ENCODE measurements at places on chromosomes 11 and 22.

DNA sequence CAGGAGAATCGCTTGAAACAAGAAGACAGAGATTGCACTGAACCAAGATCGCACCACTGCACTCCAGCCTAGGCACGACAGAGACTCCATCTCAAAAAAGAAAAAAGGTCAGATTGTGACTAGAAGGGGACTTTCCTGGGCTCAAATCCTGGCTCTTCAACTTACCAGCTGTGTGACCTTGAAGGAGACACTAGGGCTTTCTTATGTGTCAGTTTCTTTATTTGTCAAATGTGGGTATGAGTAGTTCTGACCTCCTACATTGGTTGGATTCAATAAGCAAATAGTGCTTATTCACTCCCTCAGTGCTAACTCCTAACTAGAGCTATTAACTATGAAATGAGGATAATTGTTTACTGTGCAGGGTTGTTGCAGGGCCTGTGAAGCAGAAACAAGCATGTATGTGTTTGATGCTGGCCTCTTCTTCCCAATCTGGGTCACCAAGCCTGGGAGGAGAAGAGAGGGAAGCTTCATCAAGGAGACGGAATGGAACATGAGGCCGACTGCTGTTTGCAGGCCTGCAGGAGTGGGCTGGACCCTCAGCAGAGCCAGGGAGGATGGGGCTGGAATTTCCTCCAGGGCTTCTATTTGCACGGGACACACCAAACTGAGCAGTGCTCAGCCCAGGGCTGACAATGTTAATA is 22.5 kb downstream of the RHOD start:
- DNase-seq: no peak

GRCh38 chr11:115168229-115168671 is 336.0 kb downstream of the CADM1 start:
- DNase-seq: no peak

DNA sequence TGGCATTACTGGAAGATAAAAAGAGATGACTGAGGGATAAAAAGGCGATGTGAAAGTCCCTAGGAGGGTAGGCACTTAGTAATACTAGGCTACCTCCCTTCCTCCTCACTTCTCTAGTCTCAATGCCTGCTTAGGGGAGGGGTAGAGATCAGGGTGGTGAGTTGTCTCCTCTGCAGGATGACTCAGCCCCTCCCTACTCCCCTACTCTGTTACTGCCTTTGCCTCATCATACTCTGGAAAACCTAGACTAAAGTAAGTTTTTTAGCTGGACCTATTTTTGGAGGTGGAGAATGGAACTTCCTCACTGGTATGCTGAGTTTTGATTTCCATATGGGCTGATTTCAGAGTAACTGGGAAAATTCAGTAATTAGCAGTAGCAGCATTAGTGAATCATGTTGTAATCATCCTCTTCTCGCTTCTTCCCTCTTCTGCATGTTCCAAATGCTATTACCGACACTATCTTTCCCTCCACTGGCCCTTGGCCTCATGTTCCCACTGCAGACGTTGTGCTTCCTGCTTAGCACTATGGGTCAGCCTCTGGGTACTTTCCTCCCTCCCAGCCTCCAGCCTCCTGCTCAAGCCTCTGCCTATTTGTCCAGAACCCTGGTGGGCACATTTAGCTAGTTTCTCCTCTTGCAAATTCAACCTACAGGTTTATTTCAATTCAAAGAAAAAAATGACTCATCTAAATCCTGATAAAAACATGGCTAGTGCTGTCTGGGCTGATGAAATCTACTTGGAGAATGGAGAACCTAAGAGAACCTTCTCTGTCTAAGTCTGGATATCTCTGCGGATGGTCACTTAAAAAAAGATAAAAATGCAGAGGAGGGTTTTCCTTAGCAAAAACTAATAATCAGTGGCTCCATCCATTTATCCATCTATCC is 281.7 kb downstream of the ST3GAL4 start:
- DNase-seq: no peak

DNA sequence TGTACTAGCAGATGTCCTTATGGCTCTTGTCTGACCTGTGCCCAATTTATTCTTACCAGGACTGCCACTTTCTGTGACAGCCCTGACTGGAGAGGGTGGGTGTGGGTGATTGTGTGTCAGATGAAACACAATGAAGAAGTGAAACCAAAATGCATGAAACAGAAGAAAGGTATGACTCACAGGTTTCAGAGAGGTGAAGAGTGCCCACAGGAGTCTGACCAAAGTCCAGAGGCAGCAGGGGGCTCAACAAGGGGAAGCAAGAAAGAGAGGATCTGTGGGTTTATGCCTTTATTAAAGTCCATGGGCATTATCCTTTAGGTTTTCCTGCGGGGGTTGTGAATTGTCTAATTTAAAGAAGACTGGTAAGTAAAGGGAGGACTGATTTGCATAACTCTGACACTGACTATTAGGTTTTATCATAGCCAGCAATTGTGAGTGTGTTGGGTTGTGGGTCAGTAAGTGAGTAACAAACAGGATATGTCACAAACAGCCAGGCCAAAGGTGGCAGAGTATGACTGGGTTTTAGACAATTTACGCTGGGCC is 3.9 kb upstream of the OR4C6 start:
- peak; percentile 4 for DNase-seq

- DNase-seq: no peak
Observed at GRCh38 chr22:20080776-20081654, 974 bp downstream of the DGCR8 start.

DNA sequence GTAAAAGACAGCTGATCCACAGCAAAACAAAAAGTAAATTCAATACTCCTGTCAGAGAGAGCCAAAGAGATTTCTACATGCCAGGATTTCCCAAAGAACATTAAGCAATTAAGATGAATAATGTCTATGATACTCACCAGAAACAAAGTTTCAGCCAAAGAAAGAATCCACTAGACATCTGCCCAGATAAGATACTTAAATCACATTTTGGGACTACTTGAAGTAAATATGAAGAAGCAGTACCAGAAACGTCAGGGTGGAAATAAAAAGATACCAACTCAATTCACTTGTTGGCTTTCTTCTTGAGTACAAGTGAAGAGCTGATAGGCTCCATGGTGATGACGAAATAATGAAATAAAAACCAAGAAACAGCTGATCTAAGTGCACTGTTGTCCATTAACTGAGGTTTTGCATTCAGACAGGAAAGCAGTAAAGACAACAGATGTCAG is 31.6 kb upstream of the ARHGAP32 start:
- no peak for DNase-seq

DNA sequence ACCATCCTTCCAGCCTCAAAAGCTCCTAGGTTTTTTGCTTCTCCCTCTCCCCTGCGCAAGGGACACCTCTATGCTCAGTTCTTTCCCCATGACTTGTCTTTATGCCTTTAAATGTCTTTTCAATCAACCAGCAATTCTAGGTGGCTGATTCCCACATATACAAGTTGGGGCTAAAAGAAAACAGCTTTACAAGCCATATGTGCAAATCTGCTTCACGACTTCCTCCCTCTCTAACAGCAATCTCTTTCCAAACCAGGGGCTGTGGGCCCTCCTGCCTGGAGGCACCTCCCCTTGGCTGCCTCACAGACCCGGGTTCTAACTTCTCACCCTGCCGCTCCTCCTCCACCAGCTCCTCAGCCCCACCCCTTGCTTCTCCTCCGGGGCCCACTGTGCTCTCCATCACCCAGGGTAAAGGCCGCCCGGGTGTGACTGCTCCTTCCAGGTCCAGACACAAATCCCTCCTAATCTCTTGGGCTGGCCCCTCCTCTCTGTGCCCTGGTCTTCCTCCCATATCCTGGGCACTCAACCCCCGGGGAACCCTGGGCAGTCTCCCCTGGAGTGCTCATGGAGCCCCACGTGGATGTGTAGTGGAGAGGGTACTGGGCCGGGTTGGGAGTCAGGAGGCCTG is 14.1 kb downstream of the TMPRSS13 start:
- DNase-seq: no peak

GRCh38 chr11:116580799-116581198 is 192.0 kb downstream of the BUD13 start:
- no peak for DNase-seq

DNA sequence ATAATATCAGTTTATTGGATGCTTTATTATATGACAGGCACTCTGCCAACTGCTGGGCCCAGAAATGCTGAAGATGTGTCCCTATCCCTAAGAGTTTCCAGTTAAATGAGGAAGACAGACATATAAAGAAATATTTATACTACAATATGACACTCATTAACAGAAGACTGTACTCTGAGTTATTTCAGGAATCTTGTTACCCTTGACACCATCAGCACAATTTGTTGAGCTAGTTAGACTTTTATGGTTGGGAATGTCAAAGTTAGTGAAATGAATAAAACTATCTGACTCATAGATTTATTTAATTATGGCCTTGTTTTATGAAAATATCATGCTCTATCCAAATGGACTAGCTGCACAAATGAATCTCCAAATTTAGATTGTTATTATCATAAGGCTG is 25.6 kb upstream of the MSANTD4 start:
- no peak for DNase-seq

DNA sequence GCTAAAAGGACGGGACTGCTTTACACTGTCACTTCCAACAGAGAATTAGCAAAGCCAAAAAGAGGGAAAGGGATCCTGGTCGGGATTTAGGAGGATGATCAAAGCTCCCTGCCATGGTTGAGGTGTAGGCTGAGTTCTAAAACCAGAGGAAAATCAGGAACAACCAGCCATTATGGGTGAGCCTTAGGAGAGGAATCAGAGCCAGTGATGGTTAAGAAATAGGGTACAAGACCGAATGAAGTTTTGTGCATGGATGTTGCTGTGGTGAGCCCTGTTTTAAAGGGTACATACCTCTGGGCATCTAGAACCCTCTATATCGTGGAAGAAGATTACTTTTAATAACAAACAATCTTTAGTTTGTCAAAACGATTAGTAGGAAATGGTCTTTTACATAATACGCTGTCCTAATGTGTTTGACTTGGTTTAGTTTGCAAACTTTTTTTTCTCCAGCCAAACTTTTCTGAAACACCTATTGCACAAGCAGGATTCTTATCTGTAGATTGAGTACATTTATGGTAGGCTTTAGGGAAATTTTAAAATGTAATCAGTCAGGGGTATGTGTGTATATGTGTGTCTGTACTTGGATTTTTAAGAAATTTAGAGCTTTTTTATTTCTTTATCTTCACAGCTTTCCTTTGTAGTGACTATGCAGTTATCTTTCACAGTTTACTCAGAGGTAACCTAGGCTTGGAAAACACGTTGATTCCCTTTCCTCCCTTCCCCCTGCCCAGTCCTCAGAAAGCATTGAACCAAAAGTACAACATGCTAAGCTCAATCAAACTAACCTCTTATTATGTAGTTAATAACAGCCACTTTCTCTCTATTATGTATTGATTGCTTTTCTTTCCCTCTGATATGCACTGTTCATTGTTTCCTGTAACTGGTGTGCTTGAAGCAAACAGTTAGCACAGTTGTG is 26.8 kb downstream of the TRIM44 start:
- no peak for DNase-seq

DNA sequence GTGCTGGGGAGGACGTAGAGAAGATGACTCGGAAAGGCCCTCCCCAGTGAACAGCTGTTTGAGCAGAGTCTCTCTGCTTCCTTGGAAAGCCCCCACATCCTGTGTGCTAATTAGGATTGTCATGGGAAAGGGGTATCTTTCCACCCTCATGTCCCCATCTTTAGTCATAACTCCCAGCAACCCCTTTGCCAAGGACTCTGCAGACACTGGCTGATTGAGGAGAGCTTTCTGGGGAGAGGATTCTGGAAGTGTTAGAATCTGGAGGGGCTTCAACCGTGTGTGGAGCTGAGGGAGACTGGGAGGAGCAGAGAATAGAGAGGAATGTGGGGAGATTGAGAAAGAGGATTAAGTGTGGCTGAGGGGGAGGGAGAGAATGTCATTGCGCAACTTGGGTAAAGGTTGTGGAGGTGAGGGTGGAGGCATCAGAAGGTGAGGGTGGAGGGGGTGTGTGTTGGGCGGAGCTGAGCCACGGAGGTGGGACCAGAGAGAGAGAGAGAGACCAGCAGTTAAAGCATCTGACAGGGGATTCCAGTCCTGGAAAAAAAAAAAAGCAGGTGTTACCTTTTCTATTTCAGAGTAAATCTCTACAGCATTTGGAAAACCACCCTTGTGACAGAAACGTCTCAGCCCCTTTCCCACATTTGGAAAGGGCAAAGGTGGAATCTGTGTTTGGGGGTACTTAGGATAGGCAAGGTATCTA is 2.2 kb downstream of the DTX4 start:
- DNase-seq: peak; percentile 36

DNA sequence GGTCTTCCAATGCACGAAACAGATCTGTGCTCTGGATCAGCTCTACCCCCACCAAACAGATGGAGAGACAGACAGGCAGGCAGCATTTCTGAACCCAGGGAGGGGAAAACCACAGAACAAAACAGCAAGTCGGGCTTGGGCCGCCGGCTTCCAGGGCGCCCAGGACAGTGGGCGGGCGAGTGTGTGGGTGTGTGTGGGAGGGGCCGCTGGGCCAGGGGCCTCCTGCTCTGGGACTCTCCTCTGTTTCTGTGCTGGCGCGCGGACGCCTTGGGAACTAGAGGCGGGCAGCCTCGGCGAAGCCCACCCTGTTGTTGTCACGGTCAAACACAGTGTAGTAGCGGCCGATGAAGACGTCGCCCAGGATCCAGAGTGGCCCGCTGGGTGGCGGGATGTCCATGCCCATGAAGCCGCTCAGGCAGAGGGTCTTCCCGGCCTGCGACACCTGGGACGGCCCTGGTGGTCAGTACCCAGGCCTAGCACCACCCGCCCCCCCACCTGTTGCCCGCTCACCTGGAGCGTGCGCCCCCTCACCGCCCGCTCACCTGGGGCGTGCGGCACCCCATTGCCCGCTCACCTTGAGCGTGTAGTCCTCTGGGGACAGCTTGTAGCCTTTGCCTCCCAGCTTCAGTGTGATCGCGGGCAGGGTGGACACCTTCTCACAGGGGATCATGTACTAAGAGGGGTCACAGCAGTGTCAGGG is 3.0 kb upstream of the IFITM10 start:
- no peak for DNase-seq

GRCh38 chr22:46220921-46221320 is 29.2 kb downstream of the CDPF1 start:
- no peak for DNase-seq

DNA sequence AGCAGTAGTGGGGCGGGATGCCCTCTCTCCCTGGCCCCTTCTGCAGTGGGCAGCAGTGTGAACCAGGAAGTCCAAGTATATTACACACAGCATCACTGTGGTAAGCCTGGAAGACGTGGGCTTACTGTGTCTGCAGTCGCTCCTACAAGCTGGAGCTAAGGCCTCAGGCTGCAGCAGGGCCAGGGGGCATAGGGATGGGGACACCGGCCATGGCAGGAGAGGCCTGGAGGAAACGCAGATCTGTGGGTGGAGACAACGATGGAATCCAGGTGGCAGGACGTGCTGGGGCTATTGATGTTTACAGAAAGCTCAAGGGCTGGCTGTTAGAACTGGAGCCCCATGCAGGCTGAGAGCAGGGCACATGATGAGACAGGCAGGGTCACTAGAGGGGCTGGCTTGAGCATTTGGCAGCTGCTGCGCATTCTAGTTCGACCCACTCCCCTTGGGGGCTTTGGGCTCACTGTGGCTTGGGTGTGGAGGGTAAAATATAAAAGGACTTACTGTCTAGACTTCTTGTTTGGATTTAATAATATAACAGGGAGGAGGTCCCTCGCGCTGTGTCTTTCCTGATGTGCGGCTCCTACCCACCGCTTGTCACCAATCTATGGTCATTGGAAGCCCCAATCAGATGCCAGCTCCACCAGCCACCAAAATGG is 539.5 kb downstream of the TBC1D22A start:
- DNase-seq: no peak
